Activated CD4-positive, alpha-beta T cell treated with anti-CD3 and anti-CD28 coated beads, Interleukin-2, amount 10 ng/mL, durations not matched to agents 24 days and 14 days (primary cell): ENCODE measurements at places on chromosomes 13 and 19.
A peak's percentile ranks its signal among the peaks of the same experiment; 100 is the strongest.

DNA sequence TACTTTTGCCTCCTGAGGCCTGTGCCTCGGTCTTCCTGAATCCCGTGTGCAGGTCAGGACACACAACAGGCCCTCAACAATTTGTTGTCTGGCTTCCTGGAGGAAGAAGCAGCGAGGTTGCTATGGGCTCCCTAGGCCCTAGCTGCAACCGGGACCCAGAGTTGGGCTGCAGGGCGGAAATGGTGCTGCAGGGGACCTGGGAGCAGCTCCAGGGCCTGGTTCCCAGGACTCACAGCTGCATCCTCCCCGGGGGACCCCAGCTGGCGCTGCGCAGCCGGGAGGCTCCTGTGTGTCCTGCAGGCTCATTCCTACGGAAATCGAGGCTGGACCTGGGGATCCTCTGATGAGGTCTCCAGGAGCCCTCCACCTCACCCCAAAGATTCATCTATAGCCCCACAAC, 999 bp upstream of the TNFAIP8L1 start:
- peak; percentile 67 for DNase-seq

- DNase-seq: no peak
Measured at GRCh38 chr19:14672188-14672872, 2.3 kb downstream of the ADGRE3 start.

GRCh38 chr19:40136818-40137217, 46.1 kb upstream of the ZNF780A start:
- DNase-seq: peak; percentile 50

GRCh38 chr19:3684054-3684816, 16.0 kb downstream of the PIP5K1C start:
- DNase-seq: no peak

DNA sequence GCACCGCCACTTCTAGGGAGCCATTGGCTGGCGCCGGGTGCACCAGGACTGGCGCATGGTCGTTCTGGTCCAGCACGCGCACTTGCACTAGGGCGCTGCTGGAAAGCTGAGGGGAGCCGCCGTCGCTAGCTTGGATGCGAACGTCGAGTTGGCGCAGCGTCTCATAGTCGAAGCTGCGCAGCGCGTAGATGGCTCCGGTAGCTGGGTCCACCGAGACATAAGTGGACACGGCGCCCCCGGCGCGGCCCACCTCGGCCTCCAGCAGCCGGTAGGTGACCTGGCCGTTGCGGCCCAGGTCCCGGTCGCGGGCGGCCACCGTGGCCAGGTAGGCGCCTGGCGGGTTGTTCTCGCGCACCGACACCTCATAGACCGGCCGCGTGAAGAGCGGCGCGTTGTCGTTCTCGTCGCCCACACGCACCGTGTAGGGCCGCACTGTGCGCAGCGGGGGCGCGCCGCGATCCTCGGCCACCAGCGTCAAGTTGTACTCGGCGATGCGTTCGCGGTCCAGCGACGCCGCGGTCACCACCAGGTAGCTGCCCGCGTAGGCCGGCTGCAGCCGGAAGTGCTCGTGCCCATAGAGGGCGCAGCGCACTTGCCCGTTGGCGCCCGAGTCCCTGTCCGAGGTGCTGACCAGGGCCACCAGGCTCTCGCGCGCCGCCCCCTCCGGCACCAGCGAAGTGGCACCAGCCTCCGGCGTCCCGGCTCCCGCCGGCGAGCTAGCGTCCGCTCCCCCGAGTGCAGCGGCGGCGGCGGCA, 1.7 kb downstream of the PCDH8 start:
- peak; percentile 81 for DNase-seq

- DNase-seq: no peak
Measured at GRCh38 chr13:51271528-51272085, 49.4 kb downstream of the FAM124A start.

DNA sequence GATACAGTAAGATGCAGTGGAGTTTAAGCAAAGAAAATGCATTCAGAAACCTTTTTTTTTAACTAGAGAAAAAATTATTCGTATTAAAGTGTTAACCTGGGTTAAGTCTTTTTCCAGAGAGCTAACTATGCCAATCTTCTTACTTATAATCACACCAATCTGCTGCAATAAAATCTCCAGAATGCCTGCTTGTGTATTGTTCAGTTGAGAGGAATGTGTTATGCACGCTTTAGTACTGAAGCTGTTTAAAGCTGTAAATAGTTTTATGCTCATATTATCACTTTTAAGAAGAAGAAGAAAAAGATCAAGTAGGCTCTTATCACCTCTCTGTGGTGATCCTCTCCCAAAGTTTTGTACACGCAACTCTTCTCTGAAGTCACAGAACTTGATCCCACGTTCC, 528.7 kb downstream of the RFC3 start:
- no peak for DNase-seq

GRCh38 chr19:1161716-1162115, 12.4 kb downstream of the SBNO2 start:
- DNase-seq: no peak

DNA sequence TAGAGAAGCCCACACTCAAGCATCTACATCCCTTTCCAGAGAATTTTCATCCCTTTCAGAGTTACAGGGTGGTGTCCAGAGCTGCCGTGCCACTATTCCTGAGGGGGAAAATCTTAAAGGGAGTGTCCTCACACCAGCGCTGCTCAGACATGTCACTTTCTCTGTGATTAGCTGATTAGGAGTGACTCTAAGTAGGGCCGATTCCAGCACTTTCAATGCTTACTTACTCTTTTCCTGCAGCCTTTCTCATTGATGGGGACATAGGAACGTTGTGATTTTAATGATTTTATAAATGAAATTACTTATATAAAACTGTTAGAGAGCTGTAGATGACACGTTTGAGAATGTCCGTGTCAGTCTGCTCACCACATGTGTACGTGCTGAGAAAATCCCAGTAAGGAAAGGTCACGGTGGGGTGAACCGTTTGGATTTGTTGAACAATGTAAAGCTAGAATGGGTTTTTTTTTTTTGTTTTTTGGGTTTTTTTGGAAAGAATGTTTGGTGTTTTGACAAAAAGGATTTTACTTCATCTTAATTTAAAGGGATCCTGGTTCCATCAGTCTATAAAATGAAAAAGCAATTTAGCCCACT, 56.6 kb upstream of the SPATA13 start:
- no peak for DNase-seq

GRCh38 chr19:30881281-30881680, 468.0 kb downstream of the TSHZ3 start:
- no peak for DNase-seq

GRCh38 chr19:48493718-48494401, 17.8 kb downstream of the LMTK3 start:
- no peak for DNase-seq

GRCh38 chr13:56773148-56773547, 367.6 kb upstream of the PRR20A start:
- no peak for DNase-seq

- DNase-seq: no peak
Measured at GRCh38 chr19:39423258-39424086, 11.0 kb downstream of the PLEKHG2 start.

- DNase-seq: peak; percentile 86
Measured at GRCh38 chr19:35755550-35756376, 1.1 kb downstream of the HSPB6 start.

DNA sequence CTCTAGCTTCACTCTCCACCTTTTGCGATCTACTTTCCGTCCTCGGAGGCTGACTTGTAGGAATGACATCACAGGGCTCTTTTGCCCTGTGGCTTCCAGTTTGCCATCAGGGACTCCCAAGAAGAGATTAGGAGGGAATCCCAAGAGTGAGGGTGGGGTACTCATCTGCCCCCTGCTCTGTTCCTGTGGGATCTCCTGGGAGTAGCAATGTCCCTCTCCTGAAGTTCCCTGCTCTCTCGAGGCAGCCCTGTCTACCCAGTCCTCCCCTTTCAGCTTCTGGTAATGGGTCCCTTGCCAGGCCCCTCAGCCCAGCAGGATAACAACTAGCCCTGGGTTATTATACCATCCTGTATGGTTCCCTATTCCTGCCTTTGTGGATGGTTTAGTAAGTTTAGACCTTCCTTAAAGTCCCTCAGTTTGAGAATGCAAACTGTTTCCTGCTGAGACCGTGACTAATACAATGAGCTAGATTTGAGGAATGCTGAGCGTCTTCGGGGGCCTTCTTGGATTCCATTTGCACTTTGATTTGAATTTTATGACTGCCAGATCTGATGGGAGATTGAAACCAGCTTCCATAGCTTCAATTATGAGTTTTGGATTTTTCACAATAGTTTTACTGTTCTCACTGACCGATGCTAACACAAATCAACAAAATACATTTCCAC, 73.7 kb upstream of the IPO5 start:
- DNase-seq: no peak

DNA sequence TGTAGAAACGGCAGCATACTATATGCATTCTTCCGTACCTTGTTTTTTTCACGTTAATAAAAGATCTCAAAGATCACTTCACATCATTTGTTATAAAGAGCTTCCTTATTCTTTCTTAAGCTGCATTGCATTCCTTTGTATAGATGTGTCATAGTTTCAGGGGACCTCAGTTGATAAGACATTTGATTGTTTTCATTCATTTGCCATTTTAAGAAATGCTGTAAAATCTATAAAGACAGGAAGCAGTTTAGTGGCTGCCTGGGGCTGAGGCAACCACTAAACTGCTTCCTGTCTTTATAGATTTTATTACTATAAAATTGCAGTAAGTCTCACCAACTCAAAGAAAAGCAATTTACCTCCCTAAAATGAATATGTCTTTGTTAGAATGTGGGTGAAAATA, 59.4 kb downstream of the ZDHHC20 start:
- no peak for DNase-seq

DNA sequence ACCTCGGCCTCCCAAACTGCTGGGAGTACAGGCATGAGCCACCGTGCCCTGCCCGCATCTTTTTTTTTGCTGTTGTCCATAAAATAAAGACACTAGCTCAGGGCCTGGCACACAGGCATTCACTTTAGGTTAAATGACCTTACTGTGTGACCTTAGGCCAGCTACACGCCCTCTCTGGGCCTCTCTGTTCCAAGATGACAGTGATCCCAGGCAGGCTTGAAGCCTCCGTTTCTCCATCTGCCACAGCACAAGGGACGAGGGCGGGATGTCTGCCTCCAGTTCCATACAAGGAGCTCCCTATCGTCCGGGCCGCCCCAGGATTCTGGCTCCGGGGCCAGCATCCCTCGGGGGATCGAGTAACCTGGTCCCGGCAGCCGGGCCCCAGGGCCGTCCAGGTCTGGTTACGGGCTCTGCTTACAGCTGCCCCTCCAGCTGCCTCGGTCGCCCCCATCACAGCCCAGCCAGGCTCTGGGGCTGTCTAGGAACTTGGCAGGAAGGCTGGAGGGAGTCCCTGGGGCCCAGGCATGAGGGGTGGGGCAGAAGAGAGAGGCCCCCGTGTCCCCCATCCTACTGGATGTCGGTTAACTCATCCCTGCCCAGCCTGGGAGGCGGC, 11.9 kb upstream of the SEMA6B start:
- no peak for DNase-seq

DNA sequence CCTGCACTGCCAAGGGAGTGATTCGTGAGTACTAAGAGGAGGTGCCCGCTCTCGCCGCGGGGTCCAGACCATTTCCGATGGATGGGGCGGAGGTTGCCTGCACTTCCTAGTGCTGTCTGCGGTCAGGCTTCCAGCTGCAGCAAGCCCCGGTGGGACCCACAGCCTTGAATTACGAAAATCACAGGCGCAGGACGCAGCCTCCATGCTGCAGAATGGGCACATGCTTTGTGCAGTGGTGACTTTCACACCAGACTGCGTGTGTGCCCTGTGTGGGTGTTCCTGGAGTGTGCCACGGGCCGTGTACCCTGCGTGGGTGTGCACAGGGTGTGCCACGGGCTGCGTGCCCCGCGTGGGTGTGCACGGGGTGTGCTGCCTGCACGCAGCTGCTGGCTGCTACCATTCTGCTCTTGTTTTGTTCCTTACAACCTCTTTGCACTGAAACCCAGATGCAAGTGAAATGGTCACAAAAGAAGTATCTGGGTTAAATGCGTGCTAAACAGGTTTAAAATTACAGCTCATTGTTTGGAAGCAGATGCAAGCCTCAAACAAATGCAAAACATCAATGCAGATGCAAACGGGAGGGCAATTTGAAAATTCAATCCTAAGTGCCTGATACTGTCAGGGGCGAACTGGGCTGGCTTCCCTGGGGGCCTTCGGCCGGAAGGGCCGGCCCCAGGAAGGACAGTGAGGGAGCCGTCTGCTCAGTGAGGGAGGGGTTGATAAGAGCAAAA, 221.2 kb upstream of the SOX1 start:
- no peak for DNase-seq

DNA sequence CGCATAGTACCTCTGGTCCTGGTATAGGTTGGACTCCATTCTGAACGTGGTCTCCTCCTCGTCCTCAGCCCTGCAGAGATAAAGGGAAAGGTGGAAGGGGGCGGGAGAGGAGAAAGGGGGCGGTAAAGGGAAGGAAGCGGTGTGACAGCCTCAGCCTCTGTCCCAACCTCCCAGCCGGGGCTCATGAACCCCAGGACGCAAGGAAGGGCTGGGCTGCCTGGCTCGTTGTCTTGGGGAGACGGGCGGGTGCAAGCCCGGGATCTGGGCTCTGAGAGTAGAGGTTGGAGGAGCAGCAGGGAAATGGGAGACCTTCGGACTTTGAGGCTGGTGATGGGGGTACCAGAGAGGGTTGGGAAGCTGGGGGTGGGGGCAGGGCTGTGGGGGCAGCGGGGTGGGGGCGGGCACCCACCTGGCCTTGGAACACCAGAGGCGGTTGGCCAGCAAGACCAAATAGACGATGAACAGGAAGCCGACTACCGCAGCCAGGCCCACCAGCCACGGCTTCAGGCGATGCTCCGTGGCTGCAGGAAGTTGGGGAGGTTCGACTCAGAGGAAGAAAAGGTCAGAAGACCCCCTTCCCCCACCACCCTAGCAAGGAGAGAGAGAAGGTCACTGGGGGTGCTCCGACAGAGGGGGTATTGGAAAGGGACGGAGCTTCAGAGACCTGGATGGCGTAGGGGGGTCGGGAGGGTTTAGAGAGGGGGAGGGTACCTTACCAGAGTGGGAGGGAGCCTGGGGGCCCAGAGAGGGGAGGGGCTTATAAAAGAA, 1.7 kb downstream of the SMIM24 start:
- DNase-seq: peak; percentile 73

DNA sequence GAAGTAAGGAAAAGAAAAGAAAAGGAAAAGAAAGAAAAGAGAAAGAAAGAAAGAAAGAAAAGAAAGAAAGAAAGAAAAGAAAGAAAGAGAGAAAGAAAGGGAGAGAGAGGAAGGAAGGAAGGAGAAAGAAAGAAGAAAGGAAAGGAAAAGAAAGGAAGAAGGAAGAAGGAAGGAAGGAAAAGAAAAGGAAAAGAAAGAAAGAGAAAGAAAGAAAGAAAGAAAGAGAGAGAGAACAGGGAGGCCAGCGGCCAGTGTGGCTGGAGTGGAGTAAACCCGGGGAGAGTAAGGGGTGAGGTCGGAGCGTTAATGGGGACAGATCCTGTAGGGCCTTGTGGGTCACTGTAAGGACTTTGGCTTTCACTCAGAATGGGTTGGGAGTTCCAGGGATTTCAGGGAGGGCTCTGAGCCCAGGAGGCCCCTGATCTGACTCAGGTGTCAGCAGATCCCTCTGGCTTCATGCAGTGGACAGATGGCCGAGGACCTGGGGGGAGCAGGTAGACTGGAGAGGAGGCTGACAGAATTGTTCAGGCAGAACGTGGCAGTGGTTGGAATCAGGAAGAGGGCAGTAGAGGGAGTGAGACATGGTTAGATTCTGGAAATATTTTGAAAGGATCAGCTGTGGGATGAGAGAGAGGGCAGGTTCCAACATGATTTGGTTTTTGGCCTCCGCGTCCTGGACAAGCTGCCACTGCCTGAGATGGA, 19.8 kb upstream of the FXYD3 start:
- no peak for DNase-seq
